ENCODE measurements at places on chromosomes 6 and 20.

DNA sequence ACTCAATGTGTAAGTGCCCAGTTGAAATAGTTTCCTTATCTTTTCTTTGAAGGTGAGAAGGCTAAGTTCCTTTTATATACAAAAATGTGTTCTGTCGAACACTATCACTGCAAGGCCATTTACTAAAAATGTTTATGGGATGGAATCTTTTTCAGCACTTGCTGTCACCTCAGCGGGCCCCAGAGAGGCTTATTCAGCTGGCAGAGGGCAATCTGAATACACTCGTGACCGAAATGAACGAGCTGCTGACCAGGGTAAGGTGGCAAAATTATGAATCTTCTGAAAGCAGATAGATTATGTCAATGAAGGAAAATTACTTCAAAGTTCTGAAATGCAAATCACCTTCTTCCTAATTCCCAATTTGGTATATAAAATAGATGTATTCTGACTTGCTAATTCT lies 340.2 kb downstream of the ARHGAP18 start:
- DNase-seq = no peak

DNA sequence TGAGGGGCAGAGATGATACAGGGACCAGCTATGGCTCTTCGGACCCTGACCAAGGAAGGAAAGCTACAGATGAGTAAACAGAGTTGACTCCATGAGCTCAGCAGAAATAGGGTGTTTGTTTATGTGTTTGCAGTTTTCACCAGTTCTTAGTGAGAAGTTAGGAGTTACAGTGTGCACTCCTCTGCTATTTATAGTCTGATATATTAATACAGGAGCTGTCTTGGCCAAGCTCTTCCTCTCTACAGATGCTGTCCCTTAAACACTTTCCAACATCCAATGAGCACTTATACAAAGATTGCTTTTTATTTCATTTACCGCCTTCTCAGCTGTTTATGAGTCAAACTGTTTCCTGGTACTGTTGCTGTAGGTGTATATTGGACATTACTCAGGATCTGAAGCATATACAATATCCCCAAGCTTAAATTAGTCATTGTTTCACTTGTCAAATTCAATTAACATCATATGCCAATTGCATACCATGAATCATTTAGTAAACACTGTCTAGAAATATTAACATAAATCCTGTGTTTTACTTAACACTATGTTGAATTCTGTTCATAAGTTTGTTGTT lies 618.0 kb downstream of the PRKN start:
- no peak for DNase-seq

DNA sequence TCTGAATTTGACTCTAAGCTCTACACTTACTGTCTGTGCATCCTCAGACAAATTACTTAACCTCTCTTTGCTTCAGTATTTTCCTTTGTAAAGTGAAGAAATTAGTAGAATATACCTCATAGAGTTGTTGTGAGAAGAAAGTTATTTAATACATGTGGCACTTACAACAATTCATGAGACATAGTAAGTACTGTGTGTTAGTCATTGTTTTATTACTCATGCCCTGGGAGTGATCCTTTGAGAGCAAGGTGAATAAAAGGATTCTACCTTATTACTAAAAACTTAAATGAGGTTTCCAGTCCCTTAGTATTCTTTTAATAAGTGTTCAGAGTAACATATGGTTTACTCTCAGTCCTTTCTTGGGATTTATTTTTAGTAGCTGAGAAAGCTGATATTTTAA lies 233.6 kb upstream of the MAP3K7 start:
- no peak for DNase-seq

- DNase-seq = no peak
Measured at GRCh38 chr6:23106951-23107350, 537.6 kb downstream of the HDGFL1 start.

GRCh38 chr20:38133680-38134426 lies 31.2 kb downstream of the TGM2 start:
- no peak for DNase-seq

DNA sequence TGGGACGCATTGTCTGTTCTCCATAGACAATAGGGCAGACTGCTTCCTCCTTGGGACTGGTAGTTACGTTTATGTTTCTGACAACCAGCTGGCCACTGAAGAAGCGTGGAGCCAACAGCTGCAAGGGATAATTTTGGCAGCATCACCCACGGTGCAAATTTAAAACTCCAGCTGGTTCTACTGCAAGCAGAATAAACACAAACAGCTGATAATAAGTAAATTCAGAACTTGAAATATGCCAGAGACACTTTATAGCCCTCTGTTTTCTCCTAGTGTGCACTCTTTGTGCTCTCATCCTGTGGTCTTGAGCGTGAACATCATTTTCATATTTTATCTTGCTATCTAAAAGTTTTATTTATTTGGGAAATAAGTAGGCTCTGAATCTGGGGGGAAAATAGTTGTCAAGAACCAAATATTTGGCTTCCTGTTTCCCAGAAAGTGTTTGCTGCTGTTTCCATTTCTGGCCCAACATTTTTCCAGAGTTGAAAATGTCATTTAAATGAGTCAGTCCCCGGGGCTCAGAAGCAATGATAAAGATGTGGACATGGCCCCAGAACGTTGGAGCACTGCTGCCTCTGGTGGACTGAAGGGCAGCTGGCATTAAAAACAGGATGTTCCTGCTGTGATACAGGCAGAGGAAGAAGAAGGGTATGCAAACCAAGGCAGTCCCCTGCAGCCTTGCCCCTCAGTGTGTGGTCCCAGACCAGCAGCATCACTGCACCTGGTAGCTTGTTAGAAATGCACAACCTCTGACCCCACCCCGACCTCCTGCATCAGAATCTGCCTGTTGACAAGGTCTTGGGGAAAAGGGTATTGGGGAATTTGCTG lies 12.5 kb upstream of the THBD start:
- DNase-seq = no peak

DNA sequence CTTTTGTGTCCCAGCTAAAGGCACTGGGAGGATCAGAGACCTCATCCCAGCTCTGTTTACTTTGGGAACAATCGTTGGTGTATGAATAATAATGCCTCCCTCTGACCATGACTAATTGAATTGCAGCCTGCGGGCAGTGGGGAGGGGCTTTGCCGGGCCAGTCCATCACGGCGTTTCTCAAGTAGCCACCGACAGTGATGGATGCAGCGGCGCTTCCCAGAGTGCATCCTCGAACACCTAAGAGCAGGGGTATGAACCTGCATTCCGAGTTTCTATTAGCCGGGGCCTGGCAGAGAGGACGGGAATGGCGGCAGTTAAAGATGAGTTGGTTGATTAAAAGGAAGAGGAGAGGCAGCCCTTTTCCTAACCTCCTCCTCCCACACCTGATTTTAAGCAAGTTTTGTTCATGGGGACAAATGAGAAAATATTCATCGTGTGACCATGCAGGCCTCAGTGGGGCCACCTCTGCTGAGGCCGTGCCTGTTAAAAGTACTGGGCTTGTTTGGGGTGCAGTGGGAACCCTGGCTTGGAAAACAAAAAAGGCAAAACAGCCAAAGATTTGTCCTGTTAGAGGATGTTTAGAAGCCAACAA lies 154.1 kb downstream of the FOXA2 start:
- no peak for DNase-seq

GRCh38 chr6:9140951-9141460 lies 705.7 kb upstream of the SLC35B3 start:
- DNase-seq = no peak

- DNase-seq = no peak
Measured at GRCh38 chr6:42294759-42295158, 77.1 kb upstream of the MRPS10 start.

GRCh38 chr6:81896525-81897503 lies 144.3 kb upstream of the TENT5A start:
- DNase-seq = no peak

DNA sequence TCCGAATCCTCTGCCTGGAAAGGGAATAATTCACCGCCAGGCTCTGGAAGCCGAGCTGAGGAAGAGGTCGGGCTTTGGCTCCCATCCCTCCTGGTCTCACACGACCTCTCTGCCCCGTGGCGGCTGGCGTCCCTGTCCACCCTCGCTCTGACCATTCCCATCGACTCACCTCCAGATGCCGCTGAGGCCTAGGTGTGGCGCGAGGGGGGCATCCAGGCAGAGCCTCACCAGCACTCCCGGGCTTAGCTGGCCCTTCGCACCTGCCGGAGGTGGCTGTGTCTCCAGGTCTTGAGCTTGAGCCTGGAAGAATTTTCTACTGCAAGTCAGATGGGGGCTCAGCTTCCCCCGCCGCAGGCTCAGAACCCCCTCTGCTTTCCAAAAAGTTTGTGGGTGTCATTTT lies 28.5 kb upstream of the SMOC2 start:
- no peak for DNase-seq

DNA sequence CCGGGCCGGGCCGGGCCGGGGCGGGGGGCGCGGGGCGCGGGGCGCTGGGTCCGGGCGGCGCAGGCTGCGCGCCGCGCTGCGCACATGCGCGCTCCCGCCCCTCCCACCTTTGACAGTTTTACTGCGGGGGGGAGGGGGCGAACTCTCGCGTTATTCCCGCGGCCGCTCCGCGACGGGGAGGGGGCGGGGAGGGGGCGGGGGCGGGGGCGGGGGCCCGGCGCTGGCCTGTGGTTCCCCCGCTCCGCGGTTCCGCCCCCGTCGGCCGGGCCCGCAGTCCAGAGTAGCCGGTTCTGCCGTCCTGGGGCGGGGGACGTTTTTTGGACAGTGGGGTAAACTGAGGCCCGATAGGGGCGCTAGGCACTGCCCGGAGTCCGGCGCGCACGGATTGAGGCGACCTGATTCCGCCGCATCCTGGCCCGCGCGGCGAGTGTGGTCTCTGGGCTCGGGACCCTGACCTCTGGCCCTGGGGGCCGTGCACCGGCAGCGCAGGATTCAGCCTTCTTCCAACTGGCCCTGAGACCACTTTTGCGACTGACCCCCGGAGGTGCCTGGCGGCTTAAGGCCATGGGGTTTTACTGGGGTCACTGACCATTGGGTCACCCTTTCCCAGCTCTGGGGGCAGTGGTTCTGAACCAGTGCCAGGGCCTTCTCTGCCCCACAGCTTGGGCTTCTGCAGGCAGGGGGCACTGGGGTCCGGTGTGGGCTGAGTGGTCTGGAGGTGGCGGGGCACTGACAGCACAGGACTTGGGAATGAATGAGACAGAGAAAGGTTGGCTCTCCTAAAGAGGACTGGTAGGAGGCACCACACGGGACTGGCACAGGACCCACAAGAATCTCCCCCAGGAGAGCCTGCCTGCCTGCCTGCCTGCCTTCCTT lies at the start of gene ZNF512B:
TSS of gene ZNF512B (minus strand) at position 93 of the 876 bp plus-strand sequence. CDS start 1,980 bp downstream, outside the sequence.
- DNase-seq = peak; percentile 66

Data from activated CD4-positive, alpha-beta memory T cell treated with anti-CD3 and anti-CD28 coated beads, Interleukin-2, amount 10 ng/mL, durations not matched to agents 7 days and 5 days (primary cell).